ENCODE measurements at places on chromosomes 16 and 17.

DNA sequence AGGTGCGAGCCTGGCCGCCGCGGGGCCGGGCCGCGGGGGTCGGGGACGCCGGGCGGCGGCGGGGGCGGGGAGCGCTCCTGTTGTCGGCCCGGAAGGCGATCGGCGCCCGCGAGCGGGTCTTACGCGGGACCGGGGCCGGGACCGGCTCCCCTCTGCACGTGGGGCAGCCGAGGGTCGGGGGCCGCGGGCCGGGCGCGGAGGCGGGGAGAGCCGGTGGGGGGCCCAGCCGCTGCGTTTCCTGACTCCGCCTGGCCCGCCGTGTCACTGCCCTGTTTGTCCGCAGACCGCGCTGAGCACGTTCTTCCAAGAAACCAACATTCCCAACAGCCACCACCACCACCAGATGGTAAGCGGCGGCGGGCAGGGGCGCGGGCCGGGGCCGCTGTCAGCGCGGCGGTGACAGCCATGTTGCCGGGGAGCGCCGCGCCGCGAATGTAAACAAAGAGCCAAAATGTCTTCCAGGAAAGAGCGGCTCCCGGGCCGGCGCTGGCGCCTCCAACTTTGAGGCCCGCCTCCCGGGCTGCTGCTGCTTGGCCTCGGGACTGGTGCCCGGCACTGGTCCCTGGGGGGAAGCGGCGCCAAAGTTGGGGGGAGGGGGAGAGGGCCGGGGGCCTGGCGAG lies 586 bp downstream of the UBALD2 start:
- peak; percentile 47 for DNase-seq

DNA sequence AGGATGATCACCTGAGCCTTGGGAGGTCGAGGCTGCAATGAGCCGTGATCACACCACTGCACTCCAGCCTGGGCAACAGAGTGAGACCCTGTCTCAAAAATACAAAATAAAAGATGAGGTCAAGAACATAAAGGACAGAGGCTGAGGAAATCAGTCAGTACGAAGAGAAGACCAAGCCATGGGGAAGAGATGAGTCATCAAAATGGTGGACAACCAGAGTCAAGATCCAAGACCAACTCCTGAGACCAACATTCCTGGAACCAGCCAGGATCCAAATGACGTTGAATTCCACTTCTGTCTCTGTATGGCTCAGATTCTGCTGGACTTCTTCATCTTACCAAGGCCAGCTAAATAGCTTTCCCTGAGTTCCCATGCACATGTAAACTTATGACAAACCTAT lies 44.8 kb upstream of the NOG start:
- DNase-seq, result peak; percentile 6

DNA sequence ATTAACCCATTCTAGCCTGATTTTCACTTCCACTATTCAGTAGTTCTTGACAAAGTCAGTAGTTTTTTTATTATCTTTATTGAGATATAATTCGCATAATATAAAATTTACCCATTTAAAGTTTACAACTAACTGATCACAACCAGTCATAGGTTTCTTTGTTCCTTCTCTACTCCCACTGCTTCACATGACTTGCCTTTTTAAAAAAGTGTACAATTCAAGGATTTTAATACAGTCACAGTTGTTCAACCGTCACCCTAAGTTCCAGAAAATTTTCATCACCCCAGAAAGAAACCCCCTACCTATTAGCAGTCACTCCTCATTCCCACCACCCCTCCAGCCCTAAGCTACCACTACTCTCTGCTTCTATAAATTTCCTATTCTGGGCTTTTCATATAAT lies 162.5 kb downstream of the TRIM37 start:
- no peak for DNase-seq

DNA sequence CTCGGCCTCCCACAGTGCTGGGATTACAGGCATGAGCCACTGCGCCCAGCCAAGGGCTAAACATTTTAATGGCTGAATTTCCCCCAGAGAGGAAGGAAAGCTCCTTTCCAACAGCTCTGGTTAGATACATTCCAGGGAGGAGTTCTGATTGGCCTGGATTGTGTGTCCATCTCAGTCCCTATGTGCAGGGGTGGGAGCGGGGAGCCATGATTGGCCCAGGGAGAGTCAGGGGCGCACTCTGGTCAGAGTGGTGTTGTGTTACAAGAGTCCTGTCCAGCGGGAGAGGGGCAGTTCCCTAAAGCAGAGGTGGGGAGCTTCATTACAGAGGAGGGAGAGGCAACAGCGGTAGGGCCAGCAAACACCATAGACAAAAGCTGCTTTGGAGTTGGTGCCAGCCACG lies 75.0 kb downstream of the RAP1GAP2 start:
- DNase-seq, result no peak

DNA sequence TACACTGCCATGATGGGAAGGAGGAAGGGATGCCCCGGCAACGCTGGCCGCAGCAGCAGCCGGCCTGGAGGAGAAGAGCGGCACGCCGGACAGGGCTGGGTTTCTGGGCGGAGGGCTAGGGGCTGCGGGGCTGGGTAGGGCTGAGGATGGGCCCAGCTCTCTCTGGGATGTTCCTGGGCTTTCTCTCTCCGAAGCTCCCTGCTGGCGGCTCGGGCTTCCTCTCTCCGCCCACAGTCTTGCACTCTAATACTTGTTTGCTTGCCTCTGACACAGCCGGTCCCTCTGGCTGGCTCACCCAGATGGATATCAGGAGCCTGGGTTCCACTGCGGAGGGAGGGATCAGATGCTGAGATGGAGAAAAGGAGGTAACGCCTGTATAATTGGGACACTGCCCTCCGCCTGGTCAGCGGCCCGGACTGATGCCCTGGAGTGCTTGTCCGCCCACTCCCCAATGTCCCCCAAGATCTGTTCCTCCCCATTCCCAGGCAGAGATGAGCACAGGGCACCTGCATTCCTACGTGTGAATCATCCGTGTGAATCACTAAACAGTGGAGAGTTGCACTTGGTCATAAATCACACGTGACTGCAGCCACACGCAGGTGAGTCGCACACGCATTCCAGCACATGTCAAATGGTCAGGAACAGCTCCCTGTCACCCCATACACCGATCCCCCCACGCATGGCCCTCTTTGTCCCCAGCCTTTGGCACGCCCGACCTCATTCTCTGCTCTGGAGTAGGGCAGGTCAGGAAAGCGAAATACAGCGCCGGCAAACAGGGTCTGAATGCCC lies at the start of gene ALOXE3:
Gene ALOXE3 (minus strand): TSS at position 535 of the 789 bp plus-strand sequence. CDS start 524 bp downstream, at position 11.
- DNase-seq, result peak; percentile 50

GRCh38 chr17:50345432-50346312 lies at the start of gene XYLT2:
Gene XYLT2, plus strand, starts transcription at chr17:50346126. Its CDS starts 15 bp downstream, at chr17:50346141.
- DNase-seq, result peak; percentile 83

- DNase-seq, result no peak
These were observed 34.4 kb downstream of the NFAT5 start for GRCh38 chr16:69600202-69600601.

- peak; percentile 93 for DNase-seq
These were observed 48.3 kb upstream of the C17orf78 start for GRCh38 chr17:37327341-37328090.

DNA sequence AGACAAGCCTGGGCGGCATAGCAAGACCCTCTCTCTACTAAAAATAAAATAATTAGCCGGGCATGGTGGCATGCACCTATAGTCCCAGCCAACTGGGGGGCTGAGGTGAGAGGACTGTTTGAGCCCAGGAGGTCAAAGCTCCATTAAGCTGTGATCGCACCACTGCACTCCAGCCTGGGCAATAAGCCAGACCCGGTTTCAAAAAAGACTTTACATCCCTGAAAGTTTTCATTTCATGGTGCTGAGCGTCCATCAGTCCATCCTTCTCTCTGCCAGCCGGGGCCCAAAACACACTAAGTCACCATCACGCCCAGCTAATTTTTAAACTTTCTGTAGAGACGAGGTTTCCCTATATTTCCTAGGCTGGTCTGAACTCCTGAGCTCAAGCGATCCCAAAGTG lies 10.6 kb downstream of the RAB40B start:
- no peak for DNase-seq

- DNase-seq, result no peak
These were observed 139.1 kb upstream of the GSE1 start for GRCh38 chr16:85473909-85474620.

DNA sequence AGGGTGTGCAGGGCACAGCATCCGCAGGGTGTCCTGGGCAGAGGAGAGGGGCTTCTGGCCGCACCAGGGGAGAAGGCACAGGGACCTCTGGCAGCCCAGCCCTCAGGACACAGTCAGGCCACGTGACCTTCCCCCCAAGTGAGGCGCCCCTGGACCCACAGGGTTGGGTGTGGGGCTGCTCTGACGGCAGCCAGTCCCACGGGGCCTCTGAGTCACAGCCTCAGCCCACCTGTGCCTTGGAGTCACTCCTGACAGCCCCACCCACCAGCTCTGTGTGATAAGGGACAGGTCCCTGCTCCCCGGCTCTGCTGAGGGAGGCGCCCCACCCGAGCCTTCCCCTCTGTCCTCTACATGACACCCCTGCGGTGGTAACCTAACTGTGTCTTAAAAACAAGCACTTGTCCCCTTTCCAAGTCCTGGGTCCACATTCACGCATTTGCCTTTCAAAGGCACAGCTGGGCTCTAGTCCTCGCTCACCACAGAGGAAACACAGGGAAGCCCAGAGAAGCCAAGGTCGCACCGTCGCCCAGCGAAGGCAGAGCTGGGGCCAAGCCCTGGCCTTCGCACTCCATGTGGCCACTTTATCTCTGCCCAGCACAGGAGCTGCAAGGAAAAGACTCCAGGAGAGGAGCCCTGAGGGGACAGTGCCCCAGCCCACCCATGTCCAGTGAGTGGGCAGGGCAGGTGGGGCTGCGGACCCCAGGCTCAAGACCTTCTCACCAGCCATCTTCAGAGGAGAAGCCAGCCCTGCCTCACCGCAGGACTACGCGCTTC lies 5.1 kb upstream of the NPTX1 start:
- DNase-seq, result no peak

DNA sequence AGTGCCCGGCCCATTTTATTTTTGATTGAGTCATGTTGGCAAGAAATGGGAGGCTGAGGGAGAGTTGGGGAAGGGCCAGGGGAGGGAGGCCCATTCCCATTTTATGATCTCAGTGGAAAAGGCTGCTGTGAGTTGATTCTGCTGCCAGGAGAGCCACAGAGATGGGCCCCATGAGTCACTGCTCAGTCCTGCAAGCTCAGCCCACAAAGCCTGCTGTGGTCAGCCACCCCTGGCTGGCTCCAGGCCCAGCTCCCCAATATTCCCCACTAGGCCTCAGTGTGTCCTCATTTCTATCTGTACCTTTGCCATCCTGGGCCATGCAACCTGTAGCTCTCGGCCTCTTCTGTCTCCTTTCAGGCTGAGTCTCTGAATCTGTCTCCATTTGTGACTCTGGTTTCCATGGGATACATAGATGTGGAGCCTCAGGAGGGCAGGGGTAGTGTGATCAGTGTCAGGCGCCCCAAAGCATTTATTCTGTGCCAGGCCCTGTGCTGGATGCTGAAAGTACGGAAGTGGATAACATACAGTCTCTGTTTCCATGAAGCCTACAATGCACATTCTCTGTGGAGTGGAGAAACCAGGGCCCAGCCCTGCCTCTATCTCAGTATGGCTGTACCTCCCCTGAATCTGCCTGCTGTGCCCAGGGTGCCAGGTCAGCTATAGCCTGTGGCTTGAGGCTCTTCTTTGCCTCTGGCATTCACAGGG lies 1.9 kb upstream of the PLEKHG4 start:
- peak; percentile 99 for DNase-seq

DNA sequence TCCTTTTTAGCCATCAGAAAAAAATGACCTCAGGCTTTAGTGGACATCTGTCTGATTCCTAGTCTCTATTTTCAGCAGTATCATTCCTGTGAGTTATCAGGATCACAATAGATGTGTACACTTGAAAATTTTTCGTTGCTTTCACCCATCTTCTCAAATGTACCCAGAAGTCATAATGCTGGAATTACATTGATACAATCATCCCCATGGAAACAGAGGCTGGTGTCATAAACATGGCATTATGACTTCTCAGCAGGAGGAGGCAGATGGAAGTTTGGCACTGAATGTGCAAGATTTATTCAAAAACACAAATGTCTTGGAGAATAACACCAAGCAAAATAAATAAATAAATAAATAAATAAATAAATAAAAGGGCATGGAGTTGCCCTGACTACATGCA lies 292.5 kb downstream of the PHKB start:
- no peak for DNase-seq

DNA sequence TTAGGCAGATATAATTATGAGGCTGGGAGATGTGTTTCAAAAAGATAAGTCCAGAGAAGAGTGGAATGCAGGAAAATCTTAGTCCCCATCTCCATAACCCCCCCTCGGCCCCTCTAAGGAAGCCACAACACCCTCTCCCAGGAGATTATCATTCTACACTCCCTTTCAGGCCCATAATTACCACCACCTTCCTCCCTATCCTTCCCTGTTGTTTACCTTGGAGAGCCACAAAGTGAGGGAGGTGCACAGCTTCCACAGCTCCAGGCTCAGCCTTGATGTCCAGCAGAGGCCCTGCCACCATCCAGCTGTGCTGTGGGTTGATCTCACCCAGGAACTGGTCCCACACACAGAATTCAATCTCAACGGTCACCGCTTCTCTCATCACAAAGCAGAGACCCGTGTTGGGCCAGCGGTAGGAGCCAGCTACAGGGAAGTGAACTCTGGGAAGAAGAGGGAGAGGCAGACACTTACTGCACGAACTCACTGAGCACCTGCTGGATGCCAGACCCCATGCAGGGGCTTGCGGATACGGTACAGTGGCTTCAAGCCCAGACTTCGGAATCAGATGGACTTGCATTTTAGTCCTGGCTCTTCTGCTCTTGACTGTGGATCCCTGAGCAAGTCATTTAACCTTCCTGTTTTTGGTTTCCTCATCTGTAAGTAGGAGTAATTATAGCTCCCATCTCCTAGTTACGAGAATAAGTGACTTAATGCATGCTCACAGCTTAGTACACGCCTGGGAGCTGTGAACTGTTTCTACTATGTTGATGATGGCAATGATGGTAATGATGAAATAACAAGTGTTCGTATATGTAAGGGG lies 44.1 kb downstream of the MIS12 start:
- DNase-seq, result no peak

GRCh38 chr16:78576941-78577340 lies 477.5 kb downstream of the WWOX start:
- no peak for DNase-seq

GRCh38 chr16:4089251-4089810 lies 26.9 kb downstream of the ADCY9 start:
- no peak for DNase-seq
